SK-N-SH (cell line): ENCODE measurements at places on chromosomes 7 and 10. TPM values are rescaled to one million over a fixed set of nuclear protein-coding genes. Genes with fewer than 3 reads are reported as not detected.

DNA sequence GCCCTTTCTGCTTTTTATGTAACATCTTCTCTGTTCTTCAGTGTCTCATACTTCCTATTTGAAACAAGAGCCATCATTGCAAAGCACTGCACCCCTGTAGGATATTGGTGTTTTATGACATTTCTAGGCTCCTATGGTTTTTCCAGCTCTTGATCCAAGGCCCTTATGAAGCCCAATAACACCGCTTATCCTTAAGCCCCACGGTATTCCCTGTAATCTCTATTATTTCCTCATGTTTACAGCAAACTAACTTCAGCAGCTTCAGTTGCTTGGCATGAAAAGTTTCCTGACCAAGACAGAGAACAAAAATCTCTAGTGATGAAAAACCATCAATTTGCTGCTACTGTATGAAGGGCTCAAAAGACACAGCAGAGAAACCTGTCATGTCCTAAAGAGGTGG lies 34.1 kb upstream of the TES start:
- no peak for DNase-seq

The LRRC17 gene
- polyA plus RNA-seq: 101 and 138 TPM in 2 replicates

The SEMA3E gene
- polyA plus RNA-seq: under 0.01 and 0.05 TPM in 2 replicates

DNA sequence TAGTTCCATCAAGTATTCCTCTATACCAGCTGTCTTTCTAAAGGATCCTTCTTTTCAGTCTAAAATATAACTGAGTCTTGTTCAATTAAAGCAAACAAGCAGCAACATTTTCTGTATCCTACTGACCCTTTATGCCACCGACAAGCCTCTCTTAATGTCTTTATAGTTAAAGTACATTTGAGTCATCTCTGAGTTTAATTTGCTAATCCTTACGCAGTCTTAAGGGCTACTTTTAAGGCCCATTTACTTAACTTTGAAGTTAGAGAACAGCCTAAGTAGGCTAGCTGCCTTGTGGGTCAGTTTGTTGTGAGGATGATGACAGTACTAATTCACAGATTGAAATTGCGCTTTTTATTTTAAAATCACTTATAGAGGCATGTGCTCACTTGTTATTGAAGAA lies 265.5 kb upstream of the FERD3L start:
- DNase-seq: no peak

GRCh38 chr7:78134256-78134655 lies 335.7 kb downstream of the PHTF2 start:
- DNase-seq: peak; percentile 75

GRCh38 chr7:107398161-107398560 lies 71.7 kb upstream of the GPR22 start:
- DNase-seq: no peak

The ZWINT gene
- polyA plus RNA-seq: 43.4 and 49.3 TPM in 2 replicates

GRCh38 chr7:17444673-17445072 lies 146.2 kb downstream of the AHR start:
- no peak for DNase-seq

The IDI2 gene
- not detected in 2 replicates for polyA plus RNA-seq

DNA sequence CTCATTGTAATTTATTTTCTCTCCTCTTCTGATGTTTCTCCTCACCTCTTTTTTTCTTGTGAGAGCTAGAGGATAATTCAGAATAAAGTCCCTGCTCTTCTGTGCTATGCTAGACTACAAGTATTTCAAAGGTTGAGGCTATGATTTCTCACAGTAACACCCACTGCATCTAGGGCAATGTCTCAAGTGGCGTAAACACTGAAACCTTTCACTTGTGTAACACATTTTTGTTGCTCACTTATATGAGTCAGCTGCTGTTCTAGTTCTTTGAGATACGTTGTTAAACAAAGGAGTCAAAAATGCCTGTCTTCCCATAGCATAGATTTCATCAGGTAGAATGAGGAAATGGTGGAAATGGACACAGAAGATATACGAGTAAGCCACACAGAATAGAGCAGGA lies 305.1 kb upstream of the PITRM1 start:
- DNase-seq: no peak

DNA sequence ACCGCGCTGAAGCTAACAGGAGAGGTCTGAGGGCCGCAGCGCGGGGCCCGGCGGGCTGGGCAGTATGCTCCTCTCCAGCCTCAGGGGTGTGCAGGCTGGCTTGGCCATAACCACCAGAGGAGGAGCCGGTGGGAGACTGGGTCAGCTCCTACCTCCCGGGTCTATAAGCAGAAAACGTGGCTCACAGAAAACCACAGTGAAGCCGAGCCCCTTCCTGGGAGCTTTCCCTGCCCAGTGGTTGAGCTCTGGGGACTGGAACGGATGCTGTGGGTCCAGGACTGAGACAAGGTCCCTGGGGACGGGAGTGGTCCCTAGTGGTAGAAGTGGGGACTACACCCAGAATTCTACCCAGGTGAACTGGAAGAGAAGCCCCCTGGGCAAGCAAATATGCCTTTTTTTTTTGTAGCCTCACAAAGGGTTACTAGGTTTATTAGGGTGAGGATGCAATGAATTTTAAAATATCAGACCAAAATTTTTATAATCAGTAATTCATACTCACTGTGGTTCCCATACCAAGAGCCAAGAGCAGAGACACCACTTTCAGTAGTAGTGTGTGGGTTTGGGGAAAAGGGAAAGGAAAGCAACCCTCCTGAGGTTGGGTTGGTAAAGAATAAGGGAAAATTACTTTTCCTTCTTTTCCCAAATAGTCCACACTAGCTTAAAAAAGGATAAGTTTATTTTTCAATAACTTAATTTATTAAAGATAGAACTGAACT lies 67.9 kb upstream of the PRKCQ start:
- DNase-seq: peak; percentile 75

- no peak for DNase-seq
Measured at GRCh38 chr10:79140855-79141254, 72.1 kb downstream of the ZMIZ1 start.

The GPR37 gene
- polyA plus RNA-seq: 0.03 TPM in 1 of 2 replicates, not detected in the other

- DNase-seq: no peak
Measured at GRCh38 chr7:106610996-106611886, 49.7 kb downstream of the CCDC71L start.

DNA sequence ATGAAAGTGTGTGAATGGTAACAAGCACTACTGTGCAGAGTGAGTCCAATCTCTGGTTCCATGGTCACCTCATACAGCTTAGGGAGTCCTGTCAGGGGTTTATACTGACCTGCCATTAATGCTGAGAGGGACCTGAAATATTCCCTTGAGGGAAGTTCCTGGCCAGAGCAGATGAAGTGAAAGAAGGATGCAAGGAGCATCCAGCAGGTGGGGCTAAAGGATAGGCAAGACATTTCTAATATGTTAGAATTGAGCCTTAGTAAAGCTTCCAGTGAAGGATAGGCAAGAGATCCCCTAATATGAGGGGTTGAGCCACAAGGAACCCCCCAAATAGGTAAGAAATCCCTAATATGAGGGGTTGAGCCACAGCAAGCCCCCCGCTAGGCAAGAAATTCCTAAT lies 25.5 kb upstream of the FAM221A start:
- peak; percentile 26 for DNase-seq

DNA sequence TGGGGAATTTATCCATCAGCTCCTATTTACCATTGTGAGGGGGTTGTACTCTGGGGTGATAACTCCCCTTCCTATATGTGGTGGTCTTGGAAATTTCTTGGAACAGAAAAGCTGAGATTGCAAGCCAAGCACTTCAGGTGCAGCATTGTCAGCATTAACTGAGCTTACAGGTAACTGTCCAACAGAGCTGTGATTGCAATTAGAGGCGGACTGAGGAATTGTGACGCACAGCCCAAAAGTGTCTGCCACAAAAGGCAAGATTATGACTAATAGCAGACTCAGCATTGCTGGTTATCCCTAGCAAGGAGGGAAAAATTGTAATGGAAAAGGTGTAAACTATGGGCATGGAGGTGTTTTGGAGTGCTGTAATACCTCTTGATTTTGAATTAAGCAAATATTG lies 126.1 kb upstream of the AGR3 start:
- DNase-seq: no peak

The VAX1 gene
- not detected in 2 replicates for polyA plus RNA-seq

DNA sequence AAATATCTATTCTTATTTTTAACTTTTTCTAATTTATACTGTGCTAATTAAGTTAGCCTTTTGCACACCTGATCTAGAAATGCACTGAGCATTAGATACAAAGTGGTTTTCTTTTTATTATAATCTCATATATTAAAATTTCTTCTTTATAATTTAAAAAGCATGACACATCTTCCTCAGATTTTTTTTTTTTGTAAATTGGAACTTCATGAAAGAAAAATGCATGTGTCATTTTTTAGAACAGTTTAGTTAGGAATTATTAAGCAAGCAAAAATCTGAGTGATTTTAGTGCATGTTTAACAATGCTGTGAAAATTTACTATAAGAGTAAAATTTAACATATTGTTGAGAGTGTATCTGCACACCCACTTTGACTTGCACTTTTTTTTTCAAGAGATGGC lies 367.9 kb downstream of the TFEC start:
- DNase-seq: no peak

- DNase-seq: no peak
Measured at GRCh38 chr7:19749658-19750057, 23.8 kb downstream of the TMEM196 start.

GRCh38 chr7:138924501-138925225 lies 56.5 kb downstream of the KIAA1549 start:
- DNase-seq: peak; percentile 58

DNA sequence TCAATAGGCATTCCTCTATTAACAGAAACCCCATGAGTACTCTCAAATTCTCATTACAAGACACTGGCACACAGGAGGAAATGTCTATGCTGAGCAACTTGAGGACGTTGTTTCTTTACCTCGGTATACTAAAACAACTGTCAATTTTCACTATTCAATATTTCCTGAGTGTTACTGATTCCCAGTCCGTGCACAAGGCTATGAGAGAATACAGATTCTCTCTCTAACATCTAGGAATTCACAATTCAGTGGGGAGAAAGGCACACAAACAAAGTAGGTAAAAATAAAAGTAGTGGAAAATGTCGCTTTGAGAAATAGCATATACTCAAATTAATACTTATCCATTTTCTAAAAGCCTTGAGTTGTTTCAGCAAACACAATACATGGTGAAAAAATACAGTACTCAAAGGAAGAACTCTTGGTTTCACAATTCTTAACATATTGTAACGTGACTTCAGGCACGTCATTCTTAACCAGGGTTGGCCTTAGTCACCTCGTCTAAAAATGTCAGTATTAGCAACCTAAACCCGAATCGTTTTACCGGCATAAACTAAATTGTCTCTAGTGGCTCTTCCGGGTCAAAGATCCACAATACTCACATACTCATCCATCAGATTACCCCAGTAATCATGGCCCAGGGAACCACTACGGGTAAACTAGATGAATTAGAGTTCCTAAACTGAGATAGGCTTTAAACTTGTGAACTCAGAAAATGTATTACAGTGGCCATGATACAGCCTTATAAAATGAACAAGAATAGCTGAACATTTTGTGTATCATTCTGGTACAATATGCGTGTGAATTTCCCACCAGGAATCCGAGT lies 1.5 kb downstream of the IPMK start:
- peak; percentile 11 for DNase-seq

DNA sequence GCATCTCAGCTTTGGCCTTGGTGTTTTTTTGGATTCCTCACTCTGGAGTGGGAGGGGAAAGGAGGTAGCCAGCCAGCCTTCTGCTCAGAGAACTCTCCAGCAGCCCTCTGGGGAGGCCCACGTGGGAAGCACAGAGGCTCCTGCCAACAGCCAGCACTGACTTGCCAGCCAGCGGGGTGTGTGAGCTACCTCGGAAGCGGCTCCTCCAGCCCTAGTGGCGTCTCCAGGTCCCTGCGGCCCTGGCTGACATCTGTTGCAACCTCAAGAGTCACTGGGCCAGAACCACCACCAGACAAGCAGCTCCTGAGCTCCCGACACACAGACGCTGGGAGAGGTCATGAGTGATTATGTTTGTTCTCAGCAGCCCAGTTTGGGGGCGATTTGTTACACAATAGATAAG lies 180.2 kb upstream of the FZD8 start:
- no peak for DNase-seq

The RGR gene
- polyA plus RNA-seq: not detected in 2 replicates

GRCh38 chr10:48590945-48591344 lies 13.9 kb downstream of the ARHGAP22 start:
- no peak for DNase-seq

The COL13A1 gene
- 21.0 and 26.7 TPM in 2 replicates for polyA plus RNA-seq

The GRM3 gene
- not detected in 2 replicates for polyA plus RNA-seq

DNA sequence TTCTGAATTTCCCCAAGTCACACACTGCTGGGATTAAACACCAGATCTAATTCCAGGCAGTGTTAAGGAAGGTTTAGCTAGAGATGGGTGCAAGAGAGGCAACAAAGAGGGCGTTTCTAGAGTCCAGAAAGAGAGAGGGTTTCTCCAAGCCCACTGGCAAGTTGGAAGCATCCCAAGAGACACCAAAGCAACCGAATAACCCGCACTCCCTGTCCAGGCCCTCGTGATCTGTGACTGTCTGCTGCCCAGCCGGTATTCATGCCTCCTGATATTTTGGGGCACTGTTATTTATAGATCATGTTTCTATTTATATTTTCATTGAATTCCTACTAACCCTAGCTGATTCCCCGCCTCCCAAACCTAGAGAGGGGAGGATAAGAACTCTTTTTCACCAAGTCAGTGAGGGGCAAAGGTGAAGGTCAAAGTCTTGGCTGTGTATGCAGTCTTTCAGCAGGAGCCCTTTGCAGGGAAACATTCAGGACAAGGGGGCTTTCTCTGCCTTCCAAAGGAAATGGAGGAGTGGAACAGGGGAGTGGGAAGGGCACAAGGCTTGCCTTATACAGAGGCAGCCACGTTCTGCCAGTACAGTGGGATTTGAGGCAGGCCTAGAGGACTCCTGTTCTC lies 103.6 kb downstream of the SH3PXD2A start:
- no peak for DNase-seq

- DNase-seq: no peak
Measured at GRCh38 chr10:95406651-95407280, 116.0 kb upstream of the PDLIM1 start.

- DNase-seq: peak; percentile 25
Measured at GRCh38 chr7:108805808-108806397, 236.2 kb downstream of the DNAJB9 start.
